ENCODE measurements at places on chromosomes 3 and 15. TPM values are rescaled to one million over a fixed set of nuclear protein-coding genes. Genes with fewer than 3 reads are reported as not detected.

Gene AMIGO3
- 1.2 TPM for total RNA-seq

Gene PHC3
- total RNA-seq, result 11.2 TPM

Gene SLC38A3
- total RNA-seq, result not detected

Gene TRIM59
- total RNA-seq, result 35.1 TPM

Gene RTP3
- total RNA-seq, result not detected

Gene COPS2
- 50.2 TPM for total RNA-seq

Gene MUSTN1
- total RNA-seq, result not detected

Gene NSUN3
- total RNA-seq, result 6.2 TPM

Gene ZPLD1
- not detected for total RNA-seq

Gene SLC12A1
- total RNA-seq, result not detected

Gene GOLGA8N
- 0.71 TPM for total RNA-seq

Gene HCLS1
- 3.7 TPM for total RNA-seq

Gene FRMD5
- 1.8 TPM for total RNA-seq

Gene PLA2G4B
- 1.4 TPM for total RNA-seq

Gene TMC3
- not detected for total RNA-seq
